Stimulated activated naive CD4-positive, alpha-beta T cell treated with Interleukin-2 at 50 U/mL for 16 hours (primary cell): ENCODE measurements at places on chromosomes 2 and 18.
A peak's percentile ranks its signal among the peaks of the same experiment; 100 is the strongest.

GRCh38 chr2:238239543-238239862, 335 bp downstream of the HES6 start:
- DNase-seq, result peak; percentile 41

DNA sequence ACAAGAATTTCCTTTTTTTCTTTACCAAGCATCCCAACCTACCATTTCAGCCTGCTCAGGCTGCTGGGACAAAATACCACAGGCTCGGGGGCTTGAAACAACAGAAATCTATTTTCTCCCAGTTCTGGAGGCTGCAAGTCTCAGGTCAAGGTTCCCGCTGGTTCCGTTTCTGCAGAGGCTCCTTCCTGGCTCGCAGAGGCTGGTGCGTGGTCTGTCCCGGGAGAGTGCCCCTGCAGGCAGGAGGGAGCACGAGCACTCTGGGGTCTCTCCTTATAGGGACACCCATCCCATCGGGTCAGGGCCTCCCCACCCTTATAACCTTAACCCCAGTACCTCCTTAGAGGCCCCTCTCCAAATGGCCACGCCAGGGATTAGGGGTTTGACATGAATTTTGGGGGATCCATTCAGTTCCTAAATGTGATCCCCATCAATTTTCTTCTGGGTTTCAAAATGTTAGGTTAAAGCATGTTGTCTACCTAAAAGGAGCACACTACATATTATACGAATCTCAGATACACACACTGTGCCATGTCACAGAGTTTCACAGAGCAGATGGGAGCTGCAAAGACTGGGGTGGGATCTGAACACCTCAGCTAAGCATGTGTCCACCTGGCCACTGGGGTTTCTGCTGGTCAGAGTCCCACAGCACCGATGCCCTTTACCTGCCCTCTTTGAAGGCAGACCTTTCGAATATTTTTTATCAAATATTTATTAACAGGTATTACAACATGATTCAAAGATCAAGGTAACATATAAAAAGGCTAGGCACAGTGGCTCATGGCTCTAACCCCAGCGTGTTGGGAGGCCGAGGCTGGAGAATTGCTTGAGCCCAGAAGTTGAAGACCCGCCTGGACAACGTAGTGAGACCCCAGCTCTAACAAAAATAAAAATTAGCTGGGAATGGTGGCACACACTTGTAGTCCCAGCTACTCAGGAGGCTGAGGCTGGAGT, 17.6 kb upstream of the ADI1 start:
- no peak for DNase-seq

DNA sequence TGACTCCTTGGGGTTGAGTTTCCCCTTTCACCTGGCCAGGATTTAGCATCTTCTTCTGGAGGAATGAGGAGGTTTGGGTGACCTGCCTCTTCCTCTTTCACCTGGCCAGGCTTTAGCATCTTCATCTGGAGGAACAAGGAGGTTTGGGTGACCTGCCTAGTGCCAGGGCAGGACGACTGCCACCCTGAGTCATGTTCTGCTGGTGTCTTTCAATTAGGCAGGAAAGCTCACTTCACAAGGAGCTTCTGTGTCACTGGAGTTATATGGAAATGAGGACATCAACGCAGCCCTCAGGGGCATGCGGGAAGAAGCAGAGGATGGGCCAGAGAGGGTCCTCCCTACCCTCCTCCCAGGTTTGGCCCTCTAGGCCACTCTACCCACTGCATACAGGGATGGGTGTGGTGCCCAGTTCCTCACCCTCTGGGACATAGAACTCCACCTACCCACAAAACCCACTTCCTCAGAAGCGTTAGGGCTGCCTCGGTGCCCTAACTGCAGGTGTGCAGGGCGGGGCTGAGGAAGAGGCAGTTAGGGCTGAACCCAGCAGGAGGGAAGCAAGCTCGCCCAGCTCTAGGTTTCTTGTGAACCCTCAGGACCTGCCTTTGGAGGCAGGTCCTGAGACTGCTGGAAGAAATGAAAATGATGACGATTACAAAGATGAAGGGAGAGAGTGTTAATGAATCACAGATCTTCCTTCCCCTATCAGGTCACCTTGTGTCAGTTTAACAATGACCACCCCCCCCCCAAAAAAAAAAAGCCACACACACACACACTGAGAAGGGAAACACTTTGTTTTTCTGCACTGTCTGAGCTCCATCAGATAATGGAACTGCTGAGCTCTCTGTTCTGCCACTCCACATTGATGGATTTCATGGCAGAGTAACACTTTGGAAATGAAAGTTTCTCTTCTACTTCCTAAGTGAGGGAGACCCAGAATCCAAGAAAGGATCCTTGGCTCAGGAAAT, 71.0 kb downstream of the ARL4C start:
- DNase-seq, result peak; percentile 45

DNA sequence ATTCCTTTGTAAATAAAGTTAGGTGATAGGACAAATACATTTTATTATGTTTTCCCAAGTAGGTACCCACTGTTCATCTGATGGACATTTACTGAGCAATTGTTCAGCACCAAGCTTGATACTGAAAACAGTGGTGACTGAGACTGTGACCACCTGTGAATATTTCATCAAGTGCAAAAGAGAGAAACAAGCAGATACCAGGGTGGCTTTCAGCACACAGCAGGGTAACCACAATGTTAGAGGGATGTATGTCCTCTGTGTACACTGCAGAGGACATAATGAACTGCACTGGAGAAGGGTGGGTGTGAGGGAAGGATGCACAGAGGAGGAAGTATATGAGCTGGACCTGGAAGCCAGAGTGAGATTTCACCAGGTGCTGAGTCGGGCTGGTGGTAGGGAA, 411.8 kb downstream of the RAD51AP2 start:
- DNase-seq, result no peak

DNA sequence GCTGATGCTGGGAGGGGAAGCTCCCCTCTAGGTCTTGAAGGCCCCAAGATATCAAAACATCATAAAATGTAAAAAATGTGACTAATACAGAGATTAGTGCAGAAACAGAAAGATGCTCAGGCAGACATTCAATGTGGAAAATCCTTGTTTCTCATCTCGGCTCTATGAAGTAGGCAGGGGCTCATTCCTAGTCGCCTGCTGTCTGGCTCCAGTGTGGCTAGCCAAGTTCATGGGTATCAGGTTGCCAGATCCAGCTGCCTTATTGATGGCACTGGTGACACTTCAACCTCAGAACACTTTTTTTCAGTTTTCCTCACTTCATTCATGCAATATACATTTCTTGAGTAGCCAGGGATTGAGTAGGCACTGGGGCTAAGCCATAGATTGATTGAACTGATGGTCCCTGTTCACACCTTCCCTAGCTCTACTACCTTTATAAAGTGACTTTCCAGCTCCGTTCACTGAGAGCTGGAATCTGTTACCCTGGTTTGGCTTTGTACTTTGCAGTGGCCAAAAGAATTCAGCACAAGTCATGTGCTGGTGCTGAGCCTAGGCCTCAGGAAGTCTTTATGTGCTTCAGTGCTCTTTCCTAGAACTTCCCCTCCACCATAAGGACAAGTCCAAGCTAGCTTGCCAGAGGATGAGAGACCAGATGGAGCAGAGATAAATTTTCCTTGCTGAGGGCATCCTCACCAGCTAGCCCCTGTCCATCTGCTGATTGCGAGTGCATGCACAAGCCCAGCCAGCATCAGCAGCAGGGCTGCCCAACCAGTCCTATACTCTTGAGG, 373.6 kb upstream of the ST6GAL2 start:
- no peak for DNase-seq

DNA sequence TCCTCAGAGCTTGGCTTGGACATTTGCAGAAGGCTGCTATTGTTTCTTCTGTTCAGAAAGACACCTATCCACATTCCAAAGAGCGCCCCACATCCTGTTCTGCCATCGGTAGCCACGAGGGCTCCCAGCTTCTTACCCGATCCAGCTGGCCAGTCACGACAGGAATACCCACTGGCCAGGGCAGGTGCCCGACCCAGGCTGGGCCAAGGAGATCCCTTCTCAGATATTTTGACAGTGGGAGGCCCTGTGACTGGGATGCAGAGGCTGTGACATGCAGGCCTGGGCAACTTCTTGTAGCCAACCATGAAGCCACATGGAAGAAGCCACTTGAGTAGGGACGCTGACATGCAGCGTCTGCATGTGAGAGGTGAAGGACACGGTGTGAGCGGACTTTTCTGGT, 34.5 kb downstream of the KCNIP3 start:
- no peak for DNase-seq

DNA sequence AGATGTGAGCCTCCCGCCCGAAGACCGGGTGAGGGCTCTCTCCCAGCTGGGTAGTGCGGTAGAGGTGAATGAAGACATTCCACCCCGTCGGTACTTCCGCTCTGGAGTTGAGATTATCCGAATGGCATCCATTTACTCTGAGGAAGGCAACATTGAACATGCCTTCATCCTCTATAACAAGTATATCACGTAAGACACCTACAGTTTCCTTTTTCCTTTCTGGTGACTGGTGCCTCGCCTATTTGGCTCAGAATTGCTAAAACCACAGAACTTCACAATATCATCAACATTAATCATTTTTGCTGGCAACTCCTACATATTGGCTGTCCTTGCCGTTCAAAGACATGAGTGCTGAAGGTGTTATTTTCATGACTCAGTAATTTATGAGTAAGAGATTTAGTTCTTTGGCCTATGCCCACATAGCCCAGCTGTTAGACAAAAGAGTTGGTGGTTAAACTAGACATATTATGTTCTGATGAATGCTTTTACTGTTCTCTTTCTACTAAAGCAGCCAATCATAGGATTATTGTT, 2.2 kb downstream of the STAMBP start:
- DNase-seq, result peak; percentile 37

- no peak for DNase-seq
Observed at GRCh38 chr2:215465256-215465655, 29.4 kb upstream of the FN1 start.

- DNase-seq, result no peak
Observed at GRCh38 chr2:120453635-120453998, 107.7 kb downstream of the INHBB start.

GRCh38 chr18:6434987-6435709, 20.4 kb upstream of the L3MBTL4 start:
- DNase-seq, result no peak

- DNase-seq, result no peak
Observed at GRCh38 chr2:60867848-60868247, 13.5 kb upstream of the REL start.

DNA sequence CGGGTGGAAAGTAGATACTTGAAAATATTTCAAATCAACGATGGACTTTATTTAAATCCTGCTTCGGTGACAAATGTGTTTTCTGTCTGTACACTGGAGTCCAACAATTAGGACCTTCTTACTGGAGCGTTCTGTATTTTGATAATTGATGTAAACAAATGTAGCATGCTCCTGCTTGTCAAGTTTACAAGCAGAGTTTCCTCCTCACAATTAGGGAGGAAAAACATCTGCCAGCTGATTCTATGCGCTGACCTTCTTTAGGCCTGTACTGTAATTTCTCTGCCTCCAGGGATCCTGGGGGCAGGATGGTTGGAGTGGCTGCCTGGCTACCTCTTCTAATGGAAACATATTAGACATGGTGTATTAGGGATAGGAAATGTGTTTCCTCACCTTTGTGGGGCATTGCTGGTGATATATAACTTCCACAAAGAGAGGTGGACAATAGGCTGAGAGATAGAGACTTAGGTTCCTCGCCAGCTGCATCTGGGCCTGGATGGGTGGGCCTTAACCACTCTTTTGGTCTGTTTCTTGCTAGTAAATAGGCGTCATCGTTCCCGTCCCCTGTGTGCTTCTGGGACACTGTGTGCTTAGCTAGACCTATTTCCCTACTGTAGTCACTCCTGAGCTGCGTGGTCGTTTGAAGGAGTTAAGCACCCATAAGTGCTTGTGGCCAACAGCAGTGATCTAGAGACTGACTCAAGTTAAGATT, 19.3 kb downstream of the GATA6 start:
- no peak for DNase-seq

DNA sequence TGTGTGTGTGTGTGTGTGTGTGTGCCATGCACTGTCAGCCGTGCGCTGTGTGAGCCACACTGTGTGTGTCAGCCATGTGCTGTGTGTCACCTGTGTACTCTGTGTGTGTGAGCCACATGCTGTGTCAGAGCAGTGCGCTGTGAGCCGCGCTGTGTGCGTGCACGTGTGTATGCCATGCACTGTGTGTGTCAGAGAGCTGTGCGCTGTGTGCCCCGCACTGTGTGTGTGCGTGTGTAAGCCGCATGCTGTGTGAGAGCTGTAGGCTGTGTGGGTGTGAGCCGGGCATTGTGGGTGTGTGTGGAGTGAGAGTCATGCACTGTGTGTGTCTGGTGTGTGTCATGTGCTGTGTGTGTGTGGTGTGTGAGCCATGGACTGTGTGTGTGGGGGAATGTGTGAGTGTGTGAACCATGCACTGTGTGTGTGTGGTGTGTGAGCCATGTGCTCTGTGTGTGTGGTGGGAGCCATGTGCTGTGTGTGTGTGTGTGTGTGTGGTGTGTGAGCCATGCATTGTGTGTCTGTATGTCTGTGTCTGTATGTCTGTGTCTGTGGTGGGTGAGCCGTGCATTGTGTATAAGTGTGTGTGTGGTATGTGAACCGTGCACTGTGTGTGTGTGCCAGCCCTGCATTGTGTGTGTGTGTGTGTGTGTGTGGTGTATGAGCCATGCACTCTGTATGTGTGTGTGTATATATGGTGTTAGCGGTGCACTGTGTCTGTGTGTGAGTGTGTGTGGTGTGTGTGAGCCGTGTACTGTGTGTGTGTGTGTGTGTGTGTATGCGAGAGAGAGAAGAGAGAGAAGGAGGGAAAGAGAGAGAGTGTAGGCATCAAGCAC, 106.4 kb upstream of the TPO start:
- DNase-seq, result no peak

GRCh38 chr2:9333591-9334171, 89.6 kb downstream of the ITGB1BP1 start:
- no peak for DNase-seq

- DNase-seq, result no peak
Observed at GRCh38 chr18:61025596-61025995, 307.6 kb upstream of the CDH20 start.

DNA sequence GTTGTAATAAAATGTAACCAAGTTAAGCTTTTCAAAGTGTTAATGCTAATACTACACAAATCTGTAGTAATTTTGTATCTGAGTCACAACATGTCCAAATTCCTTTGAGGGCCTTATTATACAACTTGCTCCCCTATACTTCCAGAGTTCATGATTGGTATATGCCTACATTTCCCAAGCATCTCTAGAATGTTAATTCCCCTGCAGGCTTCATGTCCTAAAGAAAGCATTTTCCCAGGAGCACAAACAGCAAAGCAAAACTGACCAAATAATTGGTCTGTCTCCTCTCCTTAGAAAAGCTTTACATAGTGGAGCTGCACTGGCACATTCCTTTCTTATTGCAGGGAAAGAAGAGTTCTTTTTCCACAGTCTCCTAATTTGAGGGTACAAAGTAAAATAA, 3.7 kb downstream of the ALS2 start:
- DNase-seq, result no peak

- no peak for DNase-seq
Observed at GRCh38 chr2:169933124-169933711, 106.0 kb downstream of the UBR3 start.

- no peak for DNase-seq
Observed at GRCh38 chr2:85698184-85698879, 4.2 kb downstream of the GNLY start.

GRCh38 chr2:226903179-226903578, 67.3 kb downstream of the RHBDD1 start:
- DNase-seq, result no peak
